ENCODE measurements at places on chromosomes 2 and 18.

- no peak for DNase-seq
Measured at GRCh38 chr2:207142461-207142860, 23.3 kb downstream of the KLF7 start.

DNA sequence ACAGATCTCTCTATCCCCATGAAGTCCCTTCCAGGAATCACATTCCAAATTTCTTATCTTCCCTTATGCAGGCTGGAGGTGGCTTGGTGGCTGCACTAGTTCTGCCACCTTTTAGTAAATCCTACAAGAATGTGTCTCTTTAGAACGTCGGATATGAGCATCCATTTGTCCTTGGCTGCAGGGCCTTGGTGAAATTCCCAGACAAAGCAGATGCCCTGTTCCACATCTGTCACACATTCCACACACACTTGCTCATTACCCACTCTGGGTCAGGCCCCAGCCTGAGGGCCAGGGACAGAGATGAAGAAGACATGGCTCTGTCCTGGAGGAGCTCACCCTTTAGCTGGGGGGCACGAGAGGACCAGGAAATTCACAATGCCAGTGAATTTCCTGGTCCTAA lies 31.2 kb upstream of the GPR17 start:
- DNase-seq = no peak

- DNase-seq = no peak
Measured at GRCh38 chr2:15896859-15897258, 43.5 kb upstream of the MYCN start.

GRCh38 chr18:62485684-62486083 lies 37.1 kb upstream of the ZCCHC2 start:
- DNase-seq = no peak

DNA sequence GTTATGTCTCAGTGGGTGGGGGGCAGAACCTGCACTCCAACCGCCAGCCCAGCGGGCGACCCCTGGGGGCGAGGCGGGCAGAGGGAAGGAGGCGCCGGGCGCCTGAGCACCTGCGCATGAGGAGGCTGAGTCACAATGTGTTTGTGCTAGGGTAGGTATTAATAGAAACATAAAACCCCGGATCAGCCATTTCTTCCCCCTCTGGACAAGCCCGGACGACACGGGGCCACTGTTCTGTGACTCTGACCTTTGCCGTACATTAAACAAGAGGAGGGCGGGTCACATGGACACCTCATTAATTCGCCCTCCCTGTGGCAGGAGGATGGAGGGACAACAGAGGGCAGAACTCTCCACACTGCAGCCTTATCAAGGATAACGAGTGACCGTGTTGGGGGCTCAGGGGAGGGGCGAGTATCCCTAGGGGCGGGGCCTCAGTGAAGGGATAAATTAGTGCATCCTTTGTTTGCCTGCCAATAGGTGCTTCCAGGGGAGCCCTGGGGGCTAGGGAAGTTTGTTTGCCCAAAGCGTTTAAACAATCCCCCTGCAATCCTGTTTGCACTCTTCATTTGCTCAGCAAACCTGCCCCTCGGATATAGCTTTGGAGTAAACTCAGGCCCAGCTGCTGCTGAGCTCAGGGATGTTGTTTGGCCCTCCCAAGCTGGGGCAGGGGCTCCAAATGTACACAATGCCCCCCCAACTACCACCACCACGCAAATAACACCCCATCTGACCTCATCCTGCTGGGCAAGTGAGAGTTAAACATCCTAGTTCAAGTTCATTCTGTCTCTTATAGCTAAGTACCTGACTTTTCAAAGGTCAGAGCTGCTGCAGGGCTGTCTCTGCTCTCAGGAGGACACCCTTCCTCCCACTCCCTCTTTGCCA lies 171.2 kb upstream of the GLI2 start:
- no peak for DNase-seq

All from left kidney (tissue), 8 donors.